Daoy (cell line): ENCODE measurements at places on chromosomes 2 and 18.

DNA sequence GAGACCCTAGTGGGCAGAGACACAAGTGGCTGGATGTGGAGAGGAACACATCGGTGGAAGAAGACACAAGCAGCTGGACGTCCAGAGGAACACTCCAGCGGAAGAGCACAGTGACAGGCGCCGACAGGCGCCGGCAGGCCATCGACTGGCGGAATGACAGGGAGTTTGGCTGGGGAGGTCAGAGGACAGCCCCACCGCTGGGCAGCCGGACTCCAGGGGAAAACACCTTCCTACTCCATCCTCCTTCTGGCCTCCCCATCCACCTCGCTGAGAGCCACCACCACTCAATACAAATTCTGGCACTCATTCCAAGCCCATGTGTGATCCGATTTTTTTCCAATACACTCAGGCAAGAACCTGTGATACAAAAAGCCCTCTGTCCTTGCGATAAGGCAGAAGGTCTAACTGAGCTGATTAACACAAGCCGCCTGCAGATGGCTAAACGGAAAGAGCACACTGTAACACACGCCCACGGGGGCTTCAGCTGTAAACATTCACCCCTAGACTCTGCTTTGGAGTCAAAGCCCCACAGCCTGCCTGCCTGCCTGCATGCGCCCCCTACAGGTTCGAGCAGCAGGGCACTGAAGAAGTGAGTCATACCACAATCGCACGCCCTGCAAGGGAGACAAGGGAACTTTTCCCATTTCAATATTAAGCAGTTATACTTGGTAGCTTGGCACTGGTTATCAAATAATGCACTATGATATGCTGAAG is 50.2 kb upstream of the LRP1B start:
- DNase-seq, result peak; percentile 32

- DNase-seq, result no peak
Observed at GRCh38 chr2:148899638-148900318, 24.8 kb downstream of the KIF5C start.

GRCh38 chr18:55920063-55920462 is 332.1 kb upstream of the TCF4 start:
- DNase-seq, result no peak

DNA sequence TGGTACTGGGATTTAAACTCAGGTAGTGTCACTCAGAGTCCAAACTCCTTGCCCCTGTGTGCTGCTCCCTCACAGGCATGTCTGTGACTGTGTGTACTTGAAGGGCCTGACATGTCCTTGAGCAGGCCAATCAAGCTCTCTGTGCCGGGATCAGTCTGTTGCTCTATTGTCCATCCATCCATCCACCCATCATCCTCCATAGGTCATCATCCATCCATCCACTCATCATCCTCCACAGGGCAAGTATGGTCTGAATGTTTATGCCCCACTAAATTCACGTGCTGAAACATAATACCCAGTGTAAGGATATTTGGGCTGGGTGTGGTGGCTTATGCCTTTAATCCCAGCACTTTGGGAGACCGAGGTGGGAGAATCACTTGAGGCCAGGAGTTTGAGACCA is 24.5 kb upstream of the NEB start:
- DNase-seq, result no peak

GRCh38 chr2:189498205-189498604 is 56.9 kb downstream of the WDR75 start:
- DNase-seq, result no peak

DNA sequence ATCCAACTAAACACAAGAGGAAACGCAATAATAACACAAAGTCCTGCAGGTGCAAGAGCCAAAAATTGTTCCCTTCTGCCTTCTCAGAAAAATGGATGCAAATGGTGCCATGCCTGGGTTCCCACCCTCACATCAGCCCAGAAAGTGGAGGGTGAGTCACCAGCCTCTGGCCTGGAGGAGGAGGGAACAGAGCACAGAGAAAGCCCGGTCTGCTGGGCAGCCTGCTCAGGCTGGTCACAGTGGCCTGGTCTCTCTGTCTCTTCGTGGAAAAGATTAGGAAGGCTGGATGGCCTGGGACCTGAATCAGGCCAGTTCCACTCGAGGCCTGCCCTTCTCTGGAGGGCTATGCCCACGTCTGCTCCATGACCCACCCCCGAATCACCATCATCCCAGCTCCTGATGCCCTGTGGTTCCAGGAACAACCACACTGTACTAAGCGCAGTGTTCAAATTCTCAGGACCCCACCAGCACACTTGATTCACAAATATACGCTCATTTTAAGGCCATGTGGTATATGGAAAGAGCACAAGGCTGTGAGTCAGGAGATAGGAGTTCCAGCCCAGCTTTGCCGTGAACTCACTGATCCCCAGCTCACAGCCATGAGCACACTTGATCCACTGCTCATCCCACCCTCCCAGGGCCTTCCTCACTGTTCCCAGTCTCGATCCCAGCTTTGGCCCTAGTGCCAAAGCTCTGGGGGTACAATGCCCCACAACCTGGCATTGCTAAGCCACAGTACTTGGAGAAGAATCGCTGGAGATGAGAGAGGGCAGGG is 82.1 kb downstream of the ZBTB7C start:
- peak; percentile 73 for DNase-seq

GRCh38 chr18:10405816-10406663 is 48.4 kb upstream of the APCDD1 start:
- no peak for DNase-seq

DNA sequence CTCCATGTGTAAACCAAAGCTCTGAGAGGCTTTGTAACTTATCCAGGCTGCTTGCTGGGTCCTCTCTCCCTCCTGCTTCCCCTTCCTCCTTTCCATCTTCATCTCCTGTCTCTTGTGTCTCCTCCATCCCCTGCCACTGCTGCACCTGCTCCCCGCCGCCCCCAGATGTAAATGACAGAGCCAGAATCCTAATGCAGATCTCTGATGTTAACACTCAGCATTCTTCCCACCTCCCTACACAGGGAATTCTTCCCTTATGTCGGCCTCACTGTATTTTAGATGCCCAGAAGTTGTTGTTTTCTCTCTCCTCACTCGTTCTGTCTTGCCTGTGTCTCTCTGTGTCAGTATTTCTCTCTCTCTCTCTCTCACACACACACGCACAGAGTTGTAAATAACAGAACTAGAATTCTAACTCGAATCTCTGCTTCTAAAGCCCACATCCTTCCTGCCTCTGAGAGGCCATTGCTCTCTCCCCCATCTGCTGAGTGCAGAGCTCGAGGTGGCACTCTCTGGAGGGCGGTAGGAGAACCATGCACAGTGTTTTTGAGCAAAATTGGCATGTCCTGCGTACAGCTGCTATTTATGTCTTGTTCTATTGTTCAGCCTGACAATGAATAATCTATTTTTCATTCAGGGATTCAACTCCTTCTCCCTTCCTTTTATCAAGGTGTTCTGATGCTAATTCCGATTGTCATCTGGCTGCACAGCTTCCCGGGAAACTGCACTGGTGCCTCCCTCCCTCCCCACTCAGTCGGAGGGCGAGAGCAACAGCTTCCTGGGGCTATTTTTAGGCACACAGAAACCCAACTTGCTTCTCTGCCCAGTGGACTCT is 219.9 kb downstream of the SH3RF3 start:
- no peak for DNase-seq

DNA sequence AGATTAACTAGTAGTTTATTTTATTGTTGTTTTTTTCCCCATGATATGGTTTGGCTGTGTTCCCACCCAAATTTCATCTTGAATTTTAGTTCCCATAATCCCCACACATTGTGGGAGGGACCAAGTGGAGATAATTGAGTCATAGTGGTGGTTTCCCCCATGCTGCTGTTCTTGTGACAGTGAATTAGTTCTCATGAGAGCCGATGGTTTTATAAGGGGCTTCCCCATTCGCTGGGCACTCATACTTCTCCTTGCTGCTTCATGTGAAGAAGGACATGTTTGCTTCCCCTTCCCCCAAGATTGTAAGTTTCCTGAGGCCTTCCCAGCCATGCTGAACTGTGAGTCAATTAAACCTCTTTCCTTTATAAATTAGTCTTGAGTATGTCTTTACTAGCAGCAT is 36.5 kb downstream of the GALNT14 start:
- no peak for DNase-seq

GRCh38 chr2:8847400-8847799 is 10.0 kb upstream of the KIDINS220 start:
- no peak for DNase-seq

DNA sequence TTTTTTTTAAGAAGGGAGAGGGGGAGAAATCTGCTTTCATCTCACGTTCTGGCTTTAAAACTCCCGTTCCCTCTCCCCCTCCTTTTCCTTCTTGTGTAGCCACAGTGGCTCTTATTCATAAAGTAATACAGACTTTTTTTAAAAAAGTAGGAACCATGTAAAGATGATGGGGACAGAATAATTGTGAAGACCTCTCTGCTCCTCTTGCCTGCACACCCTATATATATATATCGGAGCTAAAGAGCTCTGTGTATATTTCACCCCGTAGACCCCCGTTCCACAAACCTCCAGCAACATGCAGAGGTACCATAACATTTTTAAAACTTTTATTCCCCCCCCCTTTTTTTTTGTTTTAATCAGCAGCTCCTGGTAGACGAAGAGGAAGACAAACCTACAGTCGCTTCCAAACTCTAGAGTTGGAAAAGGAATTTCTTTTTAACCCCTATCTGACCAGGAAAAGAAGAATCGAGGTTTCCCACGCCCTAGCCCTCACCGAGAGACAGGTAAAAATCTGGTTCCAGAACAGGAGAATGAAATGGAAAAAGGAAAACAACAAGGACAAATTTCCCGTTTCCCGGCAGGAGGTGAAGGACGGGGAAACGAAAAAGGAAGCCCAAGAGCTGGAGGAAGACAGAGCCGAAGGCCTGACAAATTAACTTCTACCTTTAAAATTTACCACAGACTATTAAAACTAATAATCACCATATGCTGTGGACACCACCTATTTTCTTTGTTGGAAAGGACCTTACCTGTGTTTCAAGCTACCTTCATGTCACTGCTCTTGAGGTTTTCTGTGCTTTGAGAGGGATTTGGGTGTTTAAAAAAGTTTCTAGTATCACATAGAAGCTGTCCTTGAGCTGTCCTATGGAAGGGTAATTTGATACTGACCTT is 1.7 kb downstream of the HOXD8 start:
- DNase-seq, result no peak

GRCh38 chr2:180002198-180002770 is 4.8 kb downstream of the CWC22 start:
- no peak for DNase-seq

GRCh38 chr2:85340034-85340892 is 12.5 kb upstream of the TGOLN2 start:
- no peak for DNase-seq

- DNase-seq, result peak; percentile 32
Observed at GRCh38 chr18:46220116-46220515, 115.9 kb downstream of the HAUS1 start.

DNA sequence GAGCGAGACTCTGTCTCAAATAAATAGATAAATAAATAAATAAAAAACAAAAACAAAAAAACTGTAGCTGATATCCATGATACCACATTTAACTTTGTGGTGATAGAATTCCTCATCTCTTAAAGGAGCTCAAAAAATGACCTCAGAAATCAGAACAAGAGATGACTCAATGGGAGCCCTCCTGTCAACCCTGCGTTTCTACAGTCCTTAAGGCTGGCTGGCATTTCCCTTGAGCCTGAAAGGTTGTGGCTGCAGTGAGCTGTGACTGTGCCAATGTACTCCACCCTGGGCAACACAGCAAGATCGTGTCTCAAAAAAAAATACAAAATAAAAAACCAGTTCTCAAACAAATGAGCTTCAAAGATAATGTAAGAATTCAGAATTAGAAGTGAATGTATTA is 40.4 kb downstream of the CHST9 start:
- DNase-seq, result peak; percentile 14

DNA sequence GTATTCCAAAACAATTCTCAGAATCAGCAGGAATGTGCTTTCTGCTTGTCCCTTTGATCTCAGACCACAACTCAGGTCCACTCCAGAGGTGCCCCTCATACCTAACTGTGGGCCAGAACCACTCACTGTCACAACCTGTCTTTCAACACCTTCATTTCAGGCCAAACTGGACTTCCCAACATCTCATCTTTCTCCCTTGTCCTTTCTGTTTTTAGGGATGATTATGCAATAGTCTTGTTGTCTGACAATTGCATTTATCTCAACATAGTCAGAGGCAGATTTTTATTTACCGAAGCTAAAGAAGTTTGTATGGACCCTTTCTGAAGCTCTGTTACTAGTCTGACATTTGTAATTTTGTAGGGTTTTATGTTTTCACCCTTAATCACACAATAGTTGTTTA is 95.9 kb downstream of the EPHA4 start:
- DNase-seq, result no peak

- peak; percentile 50 for DNase-seq
Observed at GRCh38 chr2:44949329-44950151, 8.0 kb downstream of the SIX3 start.

- no peak for DNase-seq
Observed at GRCh38 chr2:157696036-157696435, 67.4 kb upstream of the ACVR1C start.

DNA sequence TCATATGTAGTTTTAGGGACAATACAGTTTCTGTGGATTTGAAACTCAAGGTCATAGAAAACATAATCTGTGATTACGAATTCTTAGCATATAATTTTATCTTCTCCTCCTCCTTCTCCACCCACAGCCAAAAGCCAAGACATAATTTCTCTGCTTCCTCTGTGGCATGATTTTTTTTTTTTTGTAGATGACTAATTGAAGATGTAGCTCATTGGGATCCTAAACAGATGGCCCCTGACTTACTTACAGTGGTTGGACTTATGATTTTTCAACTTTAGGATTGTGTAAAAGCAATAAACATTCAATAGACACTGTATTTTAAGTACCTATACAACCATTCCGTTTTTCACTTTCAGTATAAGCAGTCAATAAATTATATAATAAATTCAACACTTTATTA is 42.3 kb downstream of the FSIP2 start:
- DNase-seq, result no peak

GRCh38 chr2:234548695-234549420 is 52.0 kb upstream of the ARL4C start:
- peak; percentile 17 for DNase-seq

- DNase-seq, result peak; percentile 48
Observed at GRCh38 chr2:205747829-205748386, 65.6 kb downstream of the NRP2 start.

- DNase-seq, result no peak
Observed at GRCh38 chr2:120798567-120799247, 63.0 kb downstream of the GLI2 start.

DNA sequence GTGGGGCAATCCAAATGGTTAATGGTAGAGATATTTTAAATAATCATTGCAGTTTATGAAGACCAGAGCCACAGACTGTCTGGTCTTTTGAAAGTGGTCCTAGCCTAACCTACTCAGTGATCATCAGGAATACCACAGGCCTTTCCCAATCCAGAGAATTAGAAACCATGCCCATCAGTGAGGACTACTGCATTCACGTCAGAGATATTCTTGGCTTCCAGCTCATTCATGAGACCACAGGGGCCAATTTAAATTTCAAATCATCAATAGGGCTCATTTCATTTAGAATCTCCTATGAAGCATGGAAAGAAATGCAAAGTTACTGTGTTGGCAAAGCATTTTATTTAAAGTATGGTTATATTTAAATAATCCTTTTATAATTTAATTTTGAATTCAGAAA is 362.3 kb upstream of the KCNJ3 start:
- no peak for DNase-seq

- no peak for DNase-seq
Observed at GRCh38 chr2:178057179-178057680, 15.3 kb downstream of the PDE11A start.

GRCh38 chr2:48395658-48396057 is 134.3 kb upstream of the STON1 start:
- DNase-seq, result no peak
